ENCODE measurements at places on chromosomes 11 and 22.

DNA sequence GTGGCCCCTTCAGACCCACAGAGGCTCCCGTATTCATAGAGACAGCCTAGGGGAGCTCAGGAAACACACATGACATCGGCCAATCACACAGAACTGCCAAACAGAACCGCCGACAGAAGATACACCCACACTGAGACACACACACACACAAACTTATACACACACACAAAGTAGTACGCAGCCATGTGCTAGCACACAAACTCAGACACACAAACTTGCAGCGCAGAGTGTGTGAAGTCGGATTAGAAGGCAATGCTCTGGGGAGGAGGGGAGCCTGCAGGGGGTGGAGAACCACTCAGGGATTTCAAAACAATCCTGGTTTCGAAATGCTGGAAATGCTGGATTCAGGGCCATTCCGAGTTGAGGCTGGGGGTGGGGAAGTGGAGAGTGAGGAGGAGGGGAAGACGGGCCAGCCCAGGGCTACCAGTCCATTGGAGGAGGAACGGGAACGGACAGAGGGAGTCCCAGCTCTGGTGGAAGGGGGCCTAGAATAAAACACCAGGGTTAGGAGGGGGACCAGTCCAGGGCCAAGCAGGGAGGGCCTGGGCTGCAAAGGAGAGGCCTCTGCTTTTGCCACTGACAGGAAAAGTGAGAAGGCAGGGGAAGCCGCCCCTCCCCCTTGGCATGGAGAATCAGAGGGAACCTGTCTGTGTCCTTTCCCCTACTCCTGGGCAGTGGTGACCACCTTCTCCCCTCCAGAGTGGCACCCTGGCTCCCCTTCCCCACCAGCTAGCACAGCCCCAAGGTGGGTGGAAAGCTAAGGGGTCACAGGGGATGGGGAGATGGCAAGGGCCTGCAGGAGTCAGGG, 4.4 kb downstream of the BCL9L start:
- DNase-seq = no peak

- peak; percentile 6 for DNase-seq
Measured at GRCh38 chr11:90134478-90135003, at the start of gene NAALAD2. TSS of gene NAALAD2 (plus strand) at chr11:90134663. CDS start at chr11:90134759, 96 bp downstream.

GRCh38 chr11:10379871-10380568, 75.0 kb upstream of the AMPD3 start:
- peak; percentile 95 for DNase-seq

GRCh38 chr11:116541460-116541859, 231.3 kb downstream of the BUD13 start:
- DNase-seq = no peak

DNA sequence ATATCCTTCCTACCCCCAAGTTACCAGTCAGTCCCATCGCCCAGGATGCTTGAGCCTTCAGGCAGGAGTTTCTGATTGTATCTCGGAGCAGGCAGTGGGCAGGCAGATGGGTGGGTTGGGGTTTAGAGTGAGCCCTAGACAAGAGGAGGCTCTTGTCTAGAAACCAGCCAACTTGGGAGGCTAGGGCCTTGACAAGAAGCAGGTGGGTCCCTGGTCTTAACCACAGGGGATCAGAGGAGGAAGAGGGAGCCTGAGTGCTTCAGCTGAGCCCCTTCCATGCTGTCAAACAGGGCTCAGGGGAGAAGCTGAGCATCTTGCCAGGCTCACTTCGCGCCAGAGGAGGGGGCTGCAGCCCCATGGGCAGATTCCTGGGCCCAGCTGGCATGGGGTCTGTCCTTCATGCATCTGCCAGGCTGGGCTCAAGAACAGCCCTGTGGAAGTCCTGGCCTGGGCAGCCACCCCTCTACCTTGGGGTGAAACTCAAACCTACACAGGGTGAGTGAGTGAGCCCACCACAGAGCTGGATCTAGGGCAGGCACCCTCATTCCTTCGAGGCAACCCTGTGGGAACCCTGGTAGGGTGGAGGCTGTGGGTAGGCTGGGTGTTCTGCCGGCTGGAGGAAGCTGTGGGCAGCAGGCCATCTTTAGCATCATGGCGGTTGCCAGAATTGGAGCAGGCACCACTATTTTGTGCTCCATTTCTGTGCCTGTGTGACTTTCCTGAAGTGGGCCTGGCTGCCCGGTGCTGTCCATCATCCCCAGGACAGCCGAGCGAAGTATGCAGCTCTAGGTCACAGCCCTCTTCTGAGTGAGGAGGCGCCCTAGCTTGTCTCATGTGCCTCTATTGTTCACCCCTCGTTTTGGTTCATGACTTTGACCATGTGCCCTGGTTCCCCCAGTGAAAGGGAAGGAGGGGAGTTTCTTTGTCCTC, 108.1 kb downstream of the MORC2 start:
- no peak for DNase-seq

DNA sequence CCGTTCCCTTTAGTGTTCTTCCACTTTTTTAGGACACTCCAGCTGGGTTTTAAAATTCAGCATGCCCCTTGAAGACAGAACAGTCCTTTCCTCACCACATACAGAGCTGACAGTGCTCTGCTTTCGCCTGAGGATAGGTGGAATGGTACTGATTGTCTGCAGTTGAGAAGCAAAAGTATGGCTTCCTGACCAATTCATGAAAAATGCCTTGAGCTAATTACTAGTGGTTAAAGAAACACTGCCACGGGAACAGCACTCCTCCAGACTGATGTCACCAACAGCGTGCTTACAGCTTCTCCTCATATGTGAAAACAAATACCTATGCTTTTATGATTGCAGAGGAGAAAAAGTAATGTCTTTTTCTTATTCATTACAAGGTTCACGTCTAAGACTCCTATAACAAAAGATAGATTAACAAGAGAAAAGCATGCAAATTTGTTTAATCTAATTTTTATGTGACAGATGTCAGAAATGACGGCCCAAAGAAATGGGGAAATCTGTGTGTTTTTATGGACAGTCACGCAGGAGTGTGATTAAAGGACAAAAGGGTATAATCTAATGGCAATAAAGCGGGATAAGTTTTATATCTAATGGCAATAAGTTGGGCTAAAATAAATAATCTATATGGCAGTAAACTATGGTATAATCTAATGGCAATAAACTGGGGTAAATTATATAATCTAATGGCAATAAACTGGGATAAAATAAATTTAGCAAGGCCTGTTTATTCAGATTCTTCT, 123.4 kb upstream of the ARHGAP42 start:
- DNase-seq = no peak

DNA sequence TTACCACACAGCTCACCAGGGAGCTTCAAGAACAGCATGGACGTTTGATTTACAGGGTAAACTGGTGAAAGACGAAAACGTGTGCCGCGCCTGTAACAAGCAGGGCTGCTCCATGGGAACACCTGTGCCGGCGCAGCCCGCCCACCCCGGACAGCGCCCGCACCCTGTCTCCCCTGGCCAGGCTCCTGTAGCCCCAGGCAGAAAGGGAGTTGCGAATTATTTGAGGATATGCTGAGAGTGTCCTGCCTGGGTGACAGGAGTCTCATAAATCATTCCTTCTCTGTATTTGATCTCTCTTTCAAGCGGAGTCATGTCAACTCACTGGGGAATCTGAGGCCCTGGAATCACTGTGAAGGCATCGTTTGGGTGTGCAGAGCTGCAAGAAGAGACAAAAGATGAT, 804.3 kb downstream of the OPCML start:
- DNase-seq = no peak

- no peak for DNase-seq
Measured at GRCh38 chr11:70662691-70663098, 264.4 kb downstream of the CTTN start.

- no peak for DNase-seq
Measured at GRCh38 chr22:44245438-44245837, 64.7 kb downstream of the PARVG start.

GRCh38 chr11:118240999-118241763, 11.0 kb downstream of the MPZL3 start:
- DNase-seq = no peak

GRCh38 chr11:61800331-61801281, 7.9 kb downstream of the FEN1 start:
- no peak for DNase-seq

DNA sequence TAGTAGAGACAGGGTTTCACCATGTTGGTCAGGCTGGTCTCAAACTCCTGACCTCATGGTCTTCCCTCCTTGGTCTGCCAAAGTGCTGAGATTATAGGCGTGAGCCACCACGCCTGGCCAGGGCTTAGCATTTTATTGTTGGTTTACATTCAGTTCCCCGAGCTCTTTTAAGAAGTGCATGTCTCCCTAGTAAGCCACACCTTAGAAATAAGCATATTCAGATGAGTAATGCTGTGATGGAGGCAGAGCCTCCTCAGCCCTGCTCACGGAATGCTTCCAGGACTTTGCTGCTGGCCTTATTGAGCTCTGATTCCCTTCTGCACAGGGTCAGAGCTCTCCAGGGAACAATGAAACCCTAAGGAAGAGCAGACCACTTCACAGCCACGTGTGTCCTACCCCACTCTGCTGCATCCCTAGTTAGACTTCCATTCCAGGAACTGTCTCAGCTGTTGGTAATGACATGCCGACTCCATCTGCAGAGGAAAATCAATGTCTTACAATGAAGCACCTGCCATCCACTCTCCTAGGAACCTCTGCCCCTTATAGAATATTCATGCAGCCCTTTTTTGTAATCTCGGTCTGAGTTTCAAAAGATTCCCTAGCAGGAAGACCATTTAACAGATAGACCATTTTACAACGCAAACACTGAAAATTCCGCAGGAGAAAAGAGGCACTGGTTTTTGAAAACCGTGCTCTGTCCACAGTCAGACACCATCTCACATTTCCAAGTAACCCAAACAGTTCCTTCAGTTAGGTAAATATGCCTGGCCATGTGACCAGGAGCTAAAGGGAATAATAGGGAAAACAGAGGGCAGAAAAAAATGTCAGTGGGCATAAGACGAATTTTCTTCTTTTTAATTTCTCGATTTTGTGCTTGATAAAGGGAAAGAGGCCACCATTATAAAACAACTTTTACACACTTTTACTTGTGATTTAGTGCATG, 1.7 kb upstream of the JAM3 start:
- DNase-seq = no peak

Measured in DMS79 treated with DMSO at 0.1 percent for 48 hours (cell line).